ENCODE measurements at places on chromosomes 2 and 18.

DNA sequence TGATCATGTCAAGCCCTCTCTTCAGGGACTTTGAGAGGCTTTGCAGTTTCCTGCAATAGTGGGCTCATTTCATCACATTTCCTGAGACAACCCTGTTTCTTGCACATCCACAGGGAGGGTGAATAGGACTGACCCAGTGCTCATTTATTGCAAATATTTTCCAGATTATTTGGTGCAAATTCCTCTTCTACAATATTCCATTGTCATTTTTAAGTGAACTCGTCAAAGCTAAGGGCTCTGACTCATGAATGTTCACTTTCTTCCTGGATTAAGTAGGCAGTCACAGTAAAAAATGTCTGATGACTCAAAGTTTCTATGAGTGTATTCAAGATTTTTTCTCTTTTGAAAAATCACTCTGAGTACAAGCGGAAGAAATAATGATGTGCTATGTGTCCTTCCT is 225.5 kb upstream of the GALNT5 start:
- no peak for DNase-seq

- no peak for DNase-seq
Observed at GRCh38 chr2:178843697-178844096, 36.5 kb upstream of the TTN start.

DNA sequence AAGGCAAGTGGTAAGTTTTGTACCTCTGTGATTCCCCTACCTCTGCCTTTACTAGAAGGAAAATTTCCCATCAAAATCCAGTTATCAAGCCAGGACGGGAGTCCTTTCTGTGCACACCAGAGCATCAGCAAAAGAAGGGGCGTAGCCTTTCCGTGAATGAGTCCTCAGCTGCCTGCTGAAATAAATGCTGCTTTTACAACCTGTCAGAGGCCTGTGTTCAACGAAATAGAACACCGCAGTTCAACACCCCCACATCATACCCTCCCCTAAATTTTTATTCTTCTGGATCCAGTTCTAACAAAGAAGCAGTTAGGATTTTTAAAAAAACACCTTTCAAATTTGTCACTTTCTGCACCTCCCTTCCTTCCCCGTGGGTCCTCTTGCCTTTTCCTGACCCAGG is 135.8 kb downstream of the SETBP1 start:
- no peak for DNase-seq

GRCh38 chr2:193935114-193935513 is 1721.9 kb upstream of the SLC39A10 start:
- DNase-seq = no peak

GRCh38 chr2:135005753-135006152 is 41.5 kb downstream of the MAP3K19 start:
- DNase-seq = no peak

GRCh38 chr18:38801640-38802039 is 1236.0 kb upstream of the CELF4 start:
- DNase-seq = no peak

- no peak for DNase-seq
Observed at GRCh38 chr2:68379184-68379708, 14.2 kb downstream of the PLEK start.

- no peak for DNase-seq
Observed at GRCh38 chr18:13610555-13611141, 115.7 kb downstream of the FAM210A start.

- no peak for DNase-seq
Observed at GRCh38 chr2:1847846-1848598, 103.7 kb upstream of the PXDN start.

GRCh38 chr2:207258263-207258991 is 92.7 kb upstream of the KLF7 start:
- no peak for DNase-seq

GRCh38 chr2:193816008-193816407 is 1621.3 kb upstream of the TMEFF2 start:
- DNase-seq = no peak

GRCh38 chr2:191922736-191923651 is 76.1 kb upstream of the CAVIN2 start:
- no peak for DNase-seq

DNA sequence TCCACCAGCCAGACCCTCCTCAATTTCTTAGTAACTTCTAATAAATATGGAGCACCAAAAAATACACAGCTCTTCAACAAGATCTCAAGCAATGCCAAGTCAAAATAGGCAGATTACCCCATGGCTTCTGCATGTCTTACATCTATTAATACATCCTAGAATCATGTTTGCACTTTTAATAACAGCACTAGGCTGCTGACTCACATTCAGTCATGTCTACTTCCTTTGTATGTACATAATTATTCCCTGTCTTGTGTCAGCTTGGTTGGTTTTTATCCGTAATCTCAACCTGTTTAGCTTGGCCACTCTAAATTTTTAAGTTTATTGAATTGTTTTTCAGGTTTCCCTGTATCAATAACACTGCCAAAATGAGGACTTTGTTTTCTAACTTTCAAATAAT is 420.1 kb upstream of the ACVR2A start:
- DNase-seq = no peak

DNA sequence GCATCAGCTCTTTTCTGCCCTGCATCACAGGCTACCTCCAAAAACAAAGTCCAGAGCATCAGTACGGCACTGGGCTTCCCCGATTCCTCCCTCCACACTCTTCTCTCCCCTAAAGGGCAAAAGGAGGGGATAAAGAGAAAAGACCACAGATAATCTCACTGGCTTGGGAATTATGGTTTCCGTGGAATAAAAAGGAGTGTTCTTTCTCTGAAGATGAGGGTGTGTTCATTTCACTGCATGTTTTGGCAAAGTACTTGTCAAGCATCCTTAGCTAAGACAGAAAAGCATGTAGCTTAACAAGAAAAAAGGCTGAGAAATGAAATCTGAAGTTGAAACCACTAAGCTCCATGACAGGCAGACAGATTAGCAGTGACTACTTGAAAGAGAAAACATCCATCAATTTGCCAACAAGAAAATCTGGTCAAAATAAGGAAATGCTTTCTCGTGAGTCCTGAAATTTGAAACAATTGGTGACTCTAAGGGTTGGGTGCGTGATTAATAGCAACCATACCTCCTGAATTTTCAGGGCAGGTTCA is 20.6 kb upstream of the DSG3 start:
- DNase-seq = no peak

DNA sequence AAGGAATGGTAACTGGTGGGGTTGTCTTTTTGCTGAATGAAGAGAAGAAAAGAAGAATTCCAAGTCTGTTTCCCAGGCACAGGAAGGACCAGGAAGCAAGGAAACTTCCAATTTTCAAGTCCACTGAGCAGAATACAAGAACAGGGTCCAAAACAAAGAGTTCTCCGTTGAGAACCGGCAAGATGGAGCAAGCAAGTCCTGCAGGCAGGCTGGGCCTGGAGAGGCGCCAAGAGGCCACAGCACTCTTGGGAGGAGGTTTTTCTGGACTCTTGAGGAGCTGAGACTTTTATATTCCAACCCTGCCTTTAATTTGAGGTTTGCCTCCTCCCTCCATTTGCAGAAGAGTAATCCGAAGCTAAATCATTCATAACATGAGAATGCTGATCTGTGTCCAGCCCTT is 224.5 kb downstream of the IKZF2 start:
- no peak for DNase-seq

GRCh38 chr2:73050121-73050545 is 21.4 kb downstream of the SFXN5 start:
- no peak for DNase-seq

GRCh38 chr2:100211521-100211920 is 69.1 kb upstream of the AFF3 start:
- DNase-seq = no peak

GRCh38 chr2:15311201-15311907 is 249.8 kb downstream of the NBAS start:
- DNase-seq = no peak

DNA sequence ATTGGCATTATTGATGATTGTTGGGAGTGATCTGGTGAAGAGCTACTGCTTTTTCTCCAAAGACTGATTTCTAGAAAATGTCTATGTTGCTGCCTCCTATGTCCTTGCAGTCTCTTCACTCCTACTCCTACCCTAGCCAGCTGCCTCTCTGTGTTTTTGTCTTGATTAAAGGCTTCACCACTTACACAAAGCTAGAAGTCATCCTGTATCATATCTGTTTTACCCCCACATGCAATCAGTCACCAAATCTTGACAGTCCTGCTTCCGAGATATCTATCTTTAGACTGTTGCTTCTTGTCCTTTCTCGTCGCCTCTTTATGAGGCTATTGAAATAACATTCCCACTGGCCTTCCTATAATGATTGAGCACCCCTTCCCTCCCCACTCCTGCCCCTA is 84.5 kb upstream of the ITGA4 start:
- no peak for DNase-seq

DNA sequence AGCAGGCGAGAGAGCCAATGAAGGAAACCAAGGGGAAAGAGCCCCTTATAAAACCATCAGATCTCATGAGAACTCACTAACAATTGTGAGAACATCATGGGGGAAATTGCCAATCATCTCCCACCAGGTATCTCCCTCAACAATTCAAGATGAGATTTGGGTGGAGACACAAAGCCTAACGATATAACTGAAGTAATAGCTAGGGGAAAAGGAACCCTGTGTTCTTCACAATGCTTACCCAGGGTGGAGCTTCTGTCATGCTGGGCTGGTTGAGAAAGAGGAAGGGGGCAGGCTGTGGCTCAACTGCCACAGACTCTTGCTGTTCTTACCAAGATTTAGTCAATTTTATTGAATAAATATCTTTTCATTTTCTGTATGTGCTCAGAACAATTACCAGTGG is 392.1 kb upstream of the HS6ST1 start:
- DNase-seq = no peak

- DNase-seq = no peak
Observed at GRCh38 chr18:74613381-74613780, 15.7 kb downstream of the ZNF407 start.

DNA sequence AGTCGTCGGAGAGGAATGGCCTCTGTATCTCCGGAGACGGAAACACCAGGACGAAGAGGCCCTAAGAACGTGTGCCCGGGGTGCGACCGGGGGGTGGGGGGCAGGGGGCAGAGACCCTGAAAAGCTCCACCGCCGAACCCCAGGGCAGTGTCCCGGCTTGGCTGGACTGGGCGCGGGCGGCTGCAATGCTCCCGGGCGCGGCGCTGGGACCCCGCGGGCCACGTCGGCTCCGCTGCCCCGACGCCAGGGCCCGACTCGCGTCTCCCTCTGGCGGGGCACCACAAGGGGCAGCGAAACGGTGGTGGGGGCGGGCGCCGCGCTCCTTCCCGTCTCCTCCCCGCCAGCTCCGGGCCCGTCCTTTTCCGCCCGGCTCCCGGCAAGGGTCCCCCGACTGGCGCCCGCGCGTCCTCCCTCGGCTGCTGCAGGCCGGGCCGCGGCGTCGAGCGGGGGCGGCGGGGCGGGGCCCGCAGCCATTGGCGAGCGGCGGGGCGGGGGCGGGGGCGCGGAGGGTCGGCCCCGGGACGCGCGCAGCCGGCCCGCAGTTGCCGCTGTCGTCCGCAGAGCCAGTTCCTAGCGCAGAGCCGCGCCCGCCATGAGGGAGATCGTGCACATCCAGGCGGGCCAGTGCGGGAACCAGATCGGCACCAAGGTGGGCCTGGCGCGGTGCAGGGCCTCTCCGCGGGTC is at the start of gene TUBB6:
Gene TUBB6 (plus strand): TSS at position 541 of the 685 bp plus-strand sequence. CDS start 52 bp downstream, at position 593.
- no peak for DNase-seq

GRCh38 chr2:190978389-190979053 is 35.5 kb downstream of the STAT1 start:
- DNase-seq = no peak

DNA sequence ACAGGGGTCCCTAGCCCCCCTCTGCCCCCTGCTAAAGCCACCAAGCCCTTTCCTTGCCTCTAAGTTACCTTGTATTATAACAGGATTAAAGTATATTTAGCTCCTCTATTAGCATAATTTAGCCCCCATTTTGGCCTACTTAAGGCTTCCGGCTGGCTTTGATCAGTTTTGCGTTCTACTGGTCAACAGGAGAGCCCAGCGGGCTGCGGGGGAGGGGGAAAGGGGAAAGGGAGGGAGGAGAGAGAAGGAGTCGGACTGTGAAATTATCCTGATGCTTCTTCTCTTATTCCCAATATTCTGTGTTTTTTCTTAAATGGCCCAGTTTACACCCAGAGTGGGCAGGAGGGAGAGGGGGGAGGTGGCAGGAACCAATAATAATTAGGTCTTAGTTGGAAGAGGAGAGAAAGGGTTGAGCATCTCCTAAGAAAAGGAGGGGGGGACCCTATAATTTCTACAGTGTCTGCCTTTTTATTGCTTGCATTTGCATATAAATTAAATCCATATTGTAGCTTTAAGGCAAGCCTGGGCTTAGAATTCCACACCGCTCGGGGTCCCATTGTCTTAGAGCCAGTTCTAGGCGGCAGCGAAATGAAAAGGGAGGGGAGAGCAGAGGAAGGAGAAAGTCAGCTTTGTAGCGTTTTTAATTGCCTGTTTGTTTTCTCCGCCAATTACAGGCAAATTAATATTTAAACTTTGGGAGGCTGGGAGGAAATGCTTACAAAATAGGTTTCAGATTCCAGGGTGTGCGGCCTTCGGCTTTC is 39.6 kb downstream of the EN1 start:
- no peak for DNase-seq

DNA sequence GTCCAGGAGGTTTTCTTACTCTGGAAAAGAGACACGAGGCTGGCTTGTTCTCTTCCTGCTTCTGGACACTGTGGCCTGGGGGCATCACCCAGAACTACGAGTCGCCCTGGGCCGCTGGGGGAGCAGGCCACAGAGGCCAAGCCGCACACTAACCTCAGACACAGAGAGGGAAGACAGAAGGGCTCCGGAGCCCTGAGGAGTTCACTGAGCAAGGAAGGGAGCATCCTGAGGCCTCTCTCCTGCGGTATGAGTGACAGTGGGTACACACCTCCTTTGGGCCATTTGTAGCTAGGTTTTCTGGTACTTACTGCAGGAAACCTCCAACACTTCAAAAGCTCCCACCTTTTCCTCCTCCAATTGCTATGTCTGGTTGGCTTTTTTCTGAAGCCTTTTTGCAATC is 494.1 kb downstream of the DLGAP1 start:
- no peak for DNase-seq

- no peak for DNase-seq
Observed at GRCh38 chr2:21891191-21891590, 767.4 kb downstream of the TDRD15 start.

GRCh38 chr2:80238692-80239469 is 65.7 kb downstream of the LRRTM1 start:
- no peak for DNase-seq

DNA sequence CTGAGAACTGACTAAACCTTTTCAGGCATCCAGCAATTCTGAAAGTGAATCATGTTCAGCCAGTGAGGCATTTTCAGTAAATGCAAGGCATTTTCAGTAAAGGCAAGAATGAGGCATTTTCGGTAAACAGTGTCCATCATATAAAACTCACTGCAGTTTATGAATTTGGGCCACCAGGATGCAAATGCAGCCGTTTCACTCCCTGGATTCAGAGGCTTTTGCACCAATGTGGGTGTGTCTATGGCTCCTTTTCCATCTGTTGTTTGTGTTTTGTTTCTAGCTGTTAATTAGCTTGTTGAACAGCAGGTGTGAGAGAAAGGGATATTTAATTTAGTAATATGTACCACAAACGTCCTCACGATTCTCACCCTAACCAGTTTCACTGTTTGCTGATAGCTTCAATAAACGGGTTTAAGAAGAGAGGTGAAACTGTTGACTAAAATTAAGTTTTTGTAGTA is 116.3 kb upstream of the PGAP1 start:
- no peak for DNase-seq
